ENCODE measurements at places on chromosomes 6 and 20.

DNA sequence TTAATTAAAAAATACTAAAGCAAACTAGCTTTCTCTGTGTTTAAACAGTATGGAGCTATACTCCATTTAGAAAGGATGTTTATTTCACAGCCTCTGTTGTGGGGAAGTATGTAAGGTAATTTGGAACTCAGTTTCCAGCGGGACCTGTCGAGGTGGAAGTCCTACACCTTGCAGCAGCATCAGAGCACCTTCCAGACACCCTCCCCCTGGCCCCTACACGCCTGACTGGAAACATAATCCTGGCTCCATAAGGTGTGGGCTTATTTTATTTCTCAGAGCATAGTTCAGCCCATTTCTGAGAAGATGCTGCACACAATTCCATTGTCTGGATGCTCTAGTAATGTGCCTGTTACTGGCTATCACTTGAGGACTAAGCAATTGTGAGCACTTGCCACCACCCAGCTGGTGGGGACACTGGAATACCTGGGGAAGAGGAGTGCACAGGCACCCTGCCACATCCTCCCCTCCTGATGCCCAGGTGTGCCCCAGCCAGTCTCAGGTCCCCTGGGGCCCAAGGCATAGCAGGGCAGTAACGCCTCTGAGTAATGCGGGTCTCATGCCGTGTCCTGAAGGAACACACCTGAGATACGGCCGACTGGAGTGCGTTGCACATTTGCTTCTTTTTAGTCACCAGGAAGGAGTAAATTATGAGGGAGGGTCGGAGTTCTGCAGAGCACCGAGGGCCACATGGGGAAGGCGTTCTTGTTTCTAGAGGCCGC, 556.5 kb downstream of the QKI start:
- no peak for DNase-seq

DNA sequence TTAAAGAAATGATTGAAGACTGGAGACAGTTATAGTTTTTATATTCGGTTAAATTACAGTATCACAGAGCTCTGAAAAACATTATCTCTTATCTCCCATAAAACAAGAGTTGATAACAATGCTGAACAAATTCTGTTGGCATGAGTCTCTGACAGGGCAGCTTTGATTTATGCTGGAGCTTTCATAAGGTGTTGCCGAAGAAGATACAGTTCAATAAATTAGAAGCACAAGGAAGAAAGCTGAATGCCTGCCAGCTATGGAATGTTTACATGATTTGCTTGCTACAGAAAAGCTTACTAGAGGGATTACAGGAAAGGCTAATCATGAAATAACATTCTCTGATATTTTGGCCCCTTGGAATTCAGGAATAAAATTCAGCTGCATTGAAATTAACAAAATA, 431.9 kb upstream of the GJE1 start:
- DNase-seq, result no peak

DNA sequence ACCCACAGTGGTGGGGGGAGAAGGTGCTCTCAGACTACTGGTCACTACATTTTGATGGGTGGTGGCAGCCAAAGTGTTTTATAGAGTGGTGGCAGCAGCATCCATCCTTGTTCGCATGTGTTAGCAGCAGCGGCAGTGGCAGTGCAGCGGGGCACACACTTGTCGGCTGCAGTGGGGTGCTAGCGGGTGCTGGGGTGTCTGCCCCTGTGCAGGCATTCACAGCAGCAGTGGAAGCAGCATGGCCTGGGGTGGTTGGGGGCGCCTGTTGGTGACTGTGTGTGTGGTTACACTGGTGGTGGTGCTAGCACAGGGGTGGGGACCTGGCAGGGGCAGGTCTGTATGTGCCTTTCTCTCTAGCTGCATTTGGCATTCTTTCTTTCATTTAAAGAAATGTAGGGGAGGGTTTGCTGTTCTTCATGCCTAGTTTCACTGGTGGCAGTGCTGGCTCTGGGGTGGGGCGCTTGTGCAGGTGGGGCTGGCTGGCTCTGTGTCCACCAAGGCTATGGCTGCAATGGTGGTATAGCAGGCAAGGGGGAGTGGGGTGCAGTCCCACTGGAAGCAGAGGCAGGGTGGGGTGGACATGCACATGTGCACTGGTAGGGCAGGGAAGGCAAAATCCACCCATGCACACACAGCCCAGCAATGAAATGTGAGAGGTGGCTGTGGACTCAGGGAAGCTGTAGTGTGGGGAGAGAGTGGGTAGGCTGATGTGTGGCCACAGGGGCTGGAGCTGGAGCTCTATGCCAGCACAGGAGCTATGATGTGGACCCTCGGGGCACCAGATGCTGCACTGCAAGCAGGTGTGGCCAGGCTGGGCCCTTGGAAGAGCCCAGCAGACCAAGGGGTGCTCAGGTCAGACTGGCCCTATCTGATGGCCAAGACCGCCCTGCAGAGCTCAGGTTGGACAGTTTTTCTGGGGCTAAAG, 173.3 kb downstream of the PRDM13 start:
- DNase-seq, result no peak

DNA sequence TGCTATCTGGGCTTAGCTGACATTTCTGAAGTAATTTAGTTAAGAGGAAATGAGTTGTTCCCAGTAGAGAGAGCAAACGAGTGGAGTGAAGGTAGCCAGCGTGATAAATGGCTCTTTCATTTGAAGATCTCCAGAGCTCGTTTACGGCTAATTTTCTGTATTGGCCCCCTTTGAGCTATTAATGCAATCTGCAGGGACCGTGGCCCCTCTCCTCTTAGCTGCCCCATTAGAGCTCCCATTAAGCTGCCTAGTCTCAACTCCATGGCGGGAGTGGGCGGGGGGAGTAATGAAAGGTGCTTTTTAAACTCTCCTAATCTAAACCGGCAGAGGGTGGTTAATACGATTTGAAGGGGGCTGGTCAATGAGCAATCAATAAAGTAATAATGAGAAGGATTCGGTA, 12.5 kb downstream of the TFAP2B start:
- DNase-seq, result no peak

DNA sequence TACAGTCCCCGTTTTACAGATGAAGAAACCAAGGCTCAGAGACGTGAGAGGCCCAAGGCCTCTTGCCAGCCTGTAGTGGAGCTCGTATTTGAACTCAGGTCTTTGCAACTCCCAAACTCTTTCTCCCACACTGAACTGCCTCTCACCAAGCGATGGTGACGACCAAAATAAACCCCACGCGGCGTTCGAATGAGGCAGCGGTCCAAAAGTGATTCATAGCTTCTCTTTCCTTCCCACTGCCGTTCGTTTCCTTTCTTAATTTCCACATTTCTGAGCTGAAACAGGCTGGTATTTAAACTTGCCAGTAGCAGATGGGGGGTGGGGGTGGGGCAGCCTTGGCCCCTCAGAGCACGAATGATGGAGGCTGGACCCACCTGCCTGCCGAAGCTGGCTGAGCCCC, 252.9 kb upstream of the KCNG1 start:
- DNase-seq, result no peak

DNA sequence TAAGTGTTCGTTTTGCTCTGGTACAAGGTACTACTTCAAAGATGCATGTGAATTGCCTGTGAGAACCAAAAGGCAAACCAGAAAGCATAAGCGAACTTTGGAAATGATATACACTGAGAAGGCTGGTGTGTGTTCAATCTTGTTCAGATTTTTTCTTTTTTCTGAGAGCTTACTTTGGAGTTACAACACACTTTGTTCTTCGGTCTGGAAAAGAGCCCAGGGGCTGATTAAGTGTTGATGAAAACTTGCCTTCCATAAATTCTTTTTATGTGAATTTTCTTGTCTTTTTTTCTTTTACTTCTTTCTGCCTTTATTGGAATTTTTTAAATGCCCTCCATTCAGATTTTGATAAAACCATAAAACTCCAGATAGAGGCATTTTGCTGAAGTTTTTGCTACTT, 395.1 kb upstream of the SASH1 start:
- no peak for DNase-seq

- no peak for DNase-seq
These were observed 20.6 kb upstream of the NKX2-2 start for GRCh38 chr20:21534453-21534852.

GRCh38 chr6:142700032-142700431, 244.9 kb downstream of the HIVEP2 start:
- DNase-seq, result peak; percentile 73

DNA sequence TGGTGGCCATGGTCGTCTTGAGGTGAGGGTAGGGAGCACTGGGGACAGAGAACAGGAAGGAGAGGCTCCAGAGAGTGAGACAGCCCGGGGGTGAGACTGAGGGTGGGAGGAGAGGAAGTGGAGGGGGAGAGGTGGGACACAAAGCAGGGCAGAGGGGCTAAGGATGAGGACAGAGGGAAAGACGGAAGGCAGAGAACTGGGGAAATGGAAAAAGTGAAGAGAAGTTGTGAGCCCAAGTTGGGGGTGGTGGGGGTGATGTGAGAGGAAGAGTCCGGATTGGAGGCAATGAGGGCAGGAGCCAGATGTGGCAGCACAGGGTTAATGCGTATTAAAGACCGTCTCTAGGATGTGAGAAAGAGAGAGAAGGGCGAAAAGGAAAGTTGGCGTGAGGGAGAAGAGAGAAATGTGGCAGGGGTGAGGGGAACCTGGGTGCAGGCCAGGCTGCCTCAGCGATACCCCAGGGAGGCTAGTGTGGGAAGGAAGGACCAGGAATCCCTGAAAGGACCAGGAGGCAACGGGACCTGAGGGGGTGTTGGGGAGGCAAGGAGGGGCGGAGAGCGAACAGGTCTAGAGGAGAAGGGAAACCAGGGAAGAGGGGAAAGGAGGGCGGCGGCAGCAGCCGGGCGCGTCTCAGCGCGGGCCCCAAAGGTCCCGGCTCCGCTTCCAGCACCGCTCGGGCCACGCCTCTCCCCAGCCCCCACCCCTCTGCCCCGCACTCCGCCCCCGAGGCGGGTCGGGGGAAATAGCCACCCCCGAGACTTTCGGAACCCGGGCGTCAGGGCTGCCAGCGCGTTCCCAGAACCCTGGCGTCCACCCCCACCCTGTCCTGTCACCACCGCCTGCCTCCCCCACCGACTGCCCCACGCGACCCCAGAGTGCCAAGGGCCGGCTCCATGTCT, at the start of gene PPP1R18:
TSS of gene PPP1R18 (minus strand) at position 637 of the 899 bp plus-strand sequence. CDS start at position 10, 627 bp downstream.
- peak; percentile 79 for DNase-seq

DNA sequence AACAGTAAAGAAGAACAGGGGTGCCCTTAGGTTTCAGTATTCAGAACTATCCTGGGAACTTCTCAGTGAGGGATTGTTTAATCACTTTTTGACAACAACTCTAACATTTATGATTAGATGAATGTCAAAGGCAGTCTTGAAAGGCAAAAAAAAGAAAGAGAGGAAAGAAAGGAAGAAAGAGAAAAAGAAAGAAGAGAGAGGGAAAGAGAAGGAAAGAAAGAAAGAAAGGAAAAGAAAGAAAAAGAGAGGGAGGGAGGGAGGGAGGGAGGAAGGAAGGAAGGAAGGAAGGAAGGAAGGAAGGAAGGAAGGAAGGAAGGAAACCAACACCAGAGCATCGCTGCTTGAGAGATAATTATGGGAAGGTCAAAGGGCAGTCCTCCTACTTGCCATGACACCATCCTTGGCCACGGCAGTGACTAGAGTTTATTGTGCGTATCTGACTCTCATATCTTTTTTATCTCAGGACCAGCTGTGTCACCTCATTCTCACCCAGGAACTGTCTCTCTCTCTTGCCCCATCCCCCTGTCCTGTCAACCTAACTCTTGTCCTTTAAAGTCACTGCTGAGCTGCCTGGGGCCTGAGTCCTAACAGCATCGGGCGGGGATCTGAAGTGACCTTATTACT, 96.8 kb upstream of the ATXN1 start:
- no peak for DNase-seq

DNA sequence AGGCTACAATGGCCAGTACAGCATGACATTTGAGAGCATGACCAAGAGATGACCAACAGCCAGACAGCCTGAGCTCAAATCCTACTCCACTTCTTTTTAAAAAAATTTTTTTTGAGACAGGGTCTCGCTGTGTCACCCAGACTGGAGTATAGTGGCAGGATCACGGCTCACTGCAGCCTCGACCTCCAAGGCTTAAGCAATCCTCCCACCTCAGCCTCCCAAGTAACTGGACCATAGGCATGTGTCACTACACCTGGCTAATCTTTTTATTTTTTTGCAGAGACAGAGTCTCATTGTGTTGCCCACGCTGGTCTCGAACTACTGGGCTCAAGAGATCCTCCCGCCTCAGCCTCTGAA, 42.9 kb downstream of the NOL4L start:
- no peak for DNase-seq

GRCh38 chr20:25389401-25389857, 1.2 kb downstream of the ABHD12 start:
- DNase-seq, result no peak

DNA sequence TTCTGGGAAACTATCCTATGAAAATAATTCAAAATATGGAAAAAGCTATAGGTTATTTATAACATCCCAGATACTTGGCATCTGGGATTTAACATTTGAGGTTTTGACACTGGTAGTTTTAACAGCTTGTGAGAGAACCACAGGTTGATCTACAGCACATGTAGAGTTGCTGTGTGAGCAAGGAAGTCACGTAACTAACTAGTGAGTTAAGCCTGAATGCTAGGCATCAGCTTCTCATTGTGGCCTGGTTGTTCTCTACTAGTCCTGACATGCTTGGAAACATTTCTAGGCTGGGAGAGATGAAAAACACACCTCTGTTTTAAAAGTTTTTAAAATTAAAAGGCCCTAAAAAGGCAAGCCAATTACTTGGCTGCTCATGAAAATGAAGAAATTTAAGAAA, 28.2 kb downstream of the ESF1 start:
- DNase-seq, result no peak

DNA sequence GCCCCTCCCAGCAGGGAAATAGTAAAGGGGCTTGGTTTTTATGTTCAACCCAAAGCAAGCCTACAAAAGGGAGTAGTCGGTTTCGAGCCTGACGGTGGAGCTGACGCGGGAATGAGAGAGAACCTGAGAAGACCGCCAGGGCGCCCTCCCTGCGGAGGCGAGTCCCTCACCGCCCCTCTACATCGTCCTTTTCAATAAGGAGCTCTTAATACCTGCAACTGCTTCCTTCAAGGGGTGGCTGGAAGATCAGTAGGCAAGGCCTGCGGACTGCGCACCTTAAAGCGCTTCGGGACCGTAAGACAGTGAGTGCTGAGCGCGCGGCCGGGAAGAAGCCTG, 709 bp upstream of the ZNF76 start:
- DNase-seq, result no peak

DNA sequence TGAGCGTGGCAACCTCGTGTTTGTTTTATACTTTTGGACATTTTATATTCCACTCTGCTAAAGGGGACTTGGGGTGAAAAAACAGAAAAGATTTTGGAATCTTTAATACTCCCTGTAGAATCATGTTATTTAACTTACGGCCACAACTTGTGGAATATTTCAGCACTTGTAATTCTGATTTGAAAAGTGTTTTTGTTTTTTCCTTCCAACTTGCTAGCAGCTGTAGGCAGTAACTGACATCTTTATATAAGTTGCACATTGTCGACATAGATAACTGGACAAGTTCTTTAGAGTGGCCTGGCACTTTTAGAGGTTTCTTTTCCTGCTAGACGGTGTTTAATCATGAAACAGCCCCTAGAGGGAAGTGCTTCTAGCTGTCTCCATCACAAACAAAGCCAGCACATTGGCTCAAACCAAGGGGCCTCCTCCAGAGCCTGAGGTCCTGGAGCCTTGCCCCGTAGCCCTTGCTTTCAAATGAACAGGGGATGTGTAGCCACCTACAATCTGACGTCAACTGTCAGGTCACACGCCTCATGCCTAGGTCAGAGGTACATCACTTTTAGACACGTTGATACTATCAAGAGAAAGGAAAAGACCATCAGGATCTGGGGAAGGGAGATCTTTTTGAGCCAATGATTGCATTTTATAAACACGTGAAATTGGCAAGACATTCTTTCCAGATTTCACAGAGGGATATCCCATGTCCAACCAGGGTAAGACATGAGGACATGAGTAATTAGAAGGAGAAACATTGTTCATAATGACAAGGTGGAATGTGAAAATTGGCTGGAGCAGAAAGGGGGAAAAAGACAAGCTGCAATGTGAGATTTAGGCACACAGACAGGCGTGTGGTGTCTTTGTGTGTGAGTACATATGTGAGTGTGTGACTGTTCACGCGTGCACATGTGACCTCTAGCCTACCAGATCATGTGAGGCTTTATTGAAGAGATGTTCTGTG, 92.1 kb downstream of the TXNDC5 start:
- no peak for DNase-seq

Measured in CD14-positive monocyte (primary cell).